Heart right ventricle (tissue), 16 donors: ENCODE measurements at places on chromosomes 4 and X.

DNA sequence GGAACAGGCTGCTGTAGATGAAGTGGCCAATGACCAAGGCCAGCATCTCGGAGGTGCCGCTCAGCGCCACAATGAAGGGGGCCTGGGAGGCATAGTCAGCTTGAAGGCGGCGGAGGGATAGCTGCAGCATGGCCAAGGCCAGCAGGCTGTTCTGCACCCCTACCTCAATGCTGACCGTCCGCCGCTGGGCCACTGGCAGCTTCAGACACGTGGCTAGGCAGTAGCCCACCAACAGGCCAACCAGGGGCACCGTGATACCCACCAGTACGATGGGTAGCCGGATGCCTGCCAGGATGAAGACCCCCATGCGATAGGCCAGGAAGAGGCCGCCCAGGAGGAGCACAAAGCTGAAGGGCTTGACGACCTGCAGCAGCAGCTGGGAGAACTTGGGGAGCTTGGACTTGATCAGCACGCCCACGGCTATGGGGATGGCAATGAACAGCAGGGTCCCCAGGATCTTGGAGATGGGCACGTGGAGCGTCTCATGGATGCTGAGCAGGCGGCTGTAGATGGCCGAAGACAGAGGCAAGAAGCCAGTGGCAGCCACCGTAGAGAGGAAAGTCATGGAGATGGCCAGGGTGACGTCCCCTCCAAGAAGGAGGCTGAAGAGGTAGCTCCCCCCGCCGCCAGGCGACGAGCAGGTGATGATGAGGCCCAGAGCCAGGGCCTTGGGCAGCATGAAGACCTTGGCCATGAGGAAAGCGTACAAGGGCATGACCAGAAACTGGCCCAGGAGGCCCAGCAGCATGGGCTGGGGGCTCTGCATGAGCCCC, 1.3 kb upstream of the UBL4A start:
- DNase-seq, result no peak

DNA sequence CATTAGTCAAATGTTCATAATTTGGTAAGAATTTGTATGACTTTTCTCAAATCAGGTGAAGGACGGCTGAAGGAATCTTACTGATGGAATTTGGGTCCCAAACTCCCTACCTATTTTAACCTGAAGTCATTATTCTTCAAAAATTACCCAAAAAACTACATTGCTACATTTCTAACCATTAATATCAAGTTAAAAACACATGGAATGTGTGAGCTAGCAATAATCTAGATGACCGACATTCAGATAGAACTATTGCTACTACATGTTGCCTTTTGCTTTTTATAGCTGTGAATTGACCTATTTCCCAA, 25.3 kb upstream of the WWC2 start:
- DNase-seq, result no peak

DNA sequence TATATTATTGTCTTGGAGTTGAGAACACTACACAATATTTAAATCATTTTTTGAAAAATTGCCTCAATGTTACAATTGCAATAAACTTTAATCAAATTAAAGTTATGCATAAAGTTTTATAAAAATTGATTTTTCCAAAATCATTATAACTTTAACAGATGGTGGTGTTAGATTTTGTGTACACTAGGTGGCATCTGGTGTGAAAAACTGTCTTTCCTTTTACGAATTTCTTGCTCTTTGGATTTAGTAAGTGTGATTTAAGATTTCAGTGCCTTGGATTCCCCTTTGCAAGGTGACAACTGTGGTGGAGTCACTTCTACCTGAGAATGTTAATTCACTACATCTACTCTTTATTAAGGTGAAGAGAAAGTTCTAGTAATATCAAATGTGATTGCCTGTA, 91.6 kb downstream of the AREG start:
- no peak for DNase-seq

DNA sequence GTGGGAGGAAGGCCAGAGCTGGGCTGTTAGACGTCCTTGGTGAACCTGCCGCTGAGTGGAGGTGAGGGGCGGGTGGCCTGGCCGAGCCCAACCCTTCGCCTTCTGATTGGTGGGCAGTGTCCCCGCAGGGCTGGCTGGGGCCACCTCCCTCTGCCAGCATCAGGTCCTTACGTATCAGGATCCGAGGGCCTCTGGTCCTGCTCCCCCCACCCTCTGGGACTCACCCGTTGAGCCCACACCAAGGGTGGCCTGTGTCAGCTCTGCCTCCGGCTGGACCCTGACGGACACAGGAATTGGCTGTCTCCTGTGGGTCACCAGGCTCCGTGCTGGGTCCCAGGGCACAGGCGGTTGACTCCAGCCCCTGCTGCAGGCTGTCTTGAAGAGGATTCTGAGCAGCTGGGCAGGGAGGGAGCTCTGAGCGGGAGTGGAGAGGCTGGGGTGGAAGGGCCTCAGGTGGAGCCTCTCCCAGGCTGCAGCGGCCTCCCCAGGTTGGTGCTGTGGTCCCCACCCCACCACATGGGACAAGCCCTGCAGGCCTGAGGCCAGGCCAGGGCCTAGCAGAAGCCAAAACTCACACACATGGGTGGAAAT, 58.4 kb upstream of the NKX1-1 start:
- no peak for DNase-seq

DNA sequence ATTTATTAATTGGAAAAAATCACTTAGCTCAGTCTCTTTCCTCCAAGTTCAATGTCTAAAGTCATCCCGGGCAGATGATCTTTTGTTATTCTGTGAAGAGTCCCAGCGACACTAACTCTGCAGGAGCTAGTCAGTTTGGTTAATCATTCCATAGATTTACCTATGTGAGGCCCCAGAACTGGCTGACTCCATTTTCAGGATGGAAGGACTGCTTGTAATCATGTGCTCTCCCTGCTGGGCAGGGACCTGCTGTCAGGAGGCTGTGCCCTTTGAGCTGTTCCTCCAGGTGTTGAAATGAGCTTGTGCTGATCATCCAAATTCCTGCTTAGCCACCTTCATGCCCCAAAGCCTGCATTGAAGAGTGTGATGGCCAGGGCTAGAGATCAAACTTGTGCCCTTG, 169.8 kb downstream of the NHS start:
- no peak for DNase-seq

DNA sequence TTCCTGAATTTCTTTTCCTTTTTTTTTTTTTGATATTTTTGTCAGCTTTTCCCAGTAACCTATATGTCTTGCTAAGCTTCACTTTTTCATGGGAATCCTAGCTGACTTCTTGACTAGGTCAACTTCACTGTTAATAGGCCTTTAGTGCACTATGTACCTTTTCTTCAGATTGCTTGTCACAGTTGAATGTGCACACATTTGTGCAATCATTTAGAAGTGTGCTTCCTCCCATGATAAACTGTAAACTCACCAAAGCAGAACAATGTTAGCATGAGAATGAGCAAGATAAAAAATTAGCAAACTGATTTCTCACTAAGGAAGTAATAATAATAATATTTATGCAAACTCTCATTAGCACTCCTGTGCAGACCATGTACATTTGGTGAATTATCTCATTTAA, 173.2 kb downstream of the PABPC4L start:
- DNase-seq, result no peak

DNA sequence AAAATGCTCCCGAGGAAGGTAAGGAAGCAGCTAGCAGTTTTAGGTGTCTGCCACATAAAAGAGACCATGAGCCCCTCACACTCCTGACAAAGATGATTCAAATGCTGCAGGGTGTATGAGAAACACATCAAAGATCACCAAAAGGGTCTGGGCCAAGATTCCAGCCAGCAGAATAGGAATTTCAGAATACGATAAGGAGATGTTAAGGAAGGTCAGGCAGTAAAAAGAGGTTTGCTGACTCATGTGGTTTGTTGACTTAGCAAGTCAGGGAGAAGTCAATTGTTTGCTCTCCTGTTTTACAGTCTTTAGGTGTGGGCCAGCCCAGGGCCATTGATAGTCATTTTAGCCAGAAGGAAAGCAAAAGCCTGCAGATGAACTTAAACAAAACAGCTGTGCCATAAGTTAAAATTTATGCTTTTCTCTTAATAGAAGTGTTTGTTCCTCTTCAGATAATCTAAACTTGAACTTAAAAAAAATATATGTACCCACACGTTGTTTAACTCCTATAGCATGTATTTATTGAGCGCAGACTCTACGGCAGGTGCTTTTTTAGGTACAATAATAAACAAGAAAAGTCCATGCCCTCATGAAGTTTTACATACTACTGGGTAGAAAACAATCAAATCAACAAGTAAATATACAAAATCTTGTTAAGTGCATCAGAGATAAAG, 115.6 kb downstream of the CAMK2D start:
- DNase-seq, result no peak

DNA sequence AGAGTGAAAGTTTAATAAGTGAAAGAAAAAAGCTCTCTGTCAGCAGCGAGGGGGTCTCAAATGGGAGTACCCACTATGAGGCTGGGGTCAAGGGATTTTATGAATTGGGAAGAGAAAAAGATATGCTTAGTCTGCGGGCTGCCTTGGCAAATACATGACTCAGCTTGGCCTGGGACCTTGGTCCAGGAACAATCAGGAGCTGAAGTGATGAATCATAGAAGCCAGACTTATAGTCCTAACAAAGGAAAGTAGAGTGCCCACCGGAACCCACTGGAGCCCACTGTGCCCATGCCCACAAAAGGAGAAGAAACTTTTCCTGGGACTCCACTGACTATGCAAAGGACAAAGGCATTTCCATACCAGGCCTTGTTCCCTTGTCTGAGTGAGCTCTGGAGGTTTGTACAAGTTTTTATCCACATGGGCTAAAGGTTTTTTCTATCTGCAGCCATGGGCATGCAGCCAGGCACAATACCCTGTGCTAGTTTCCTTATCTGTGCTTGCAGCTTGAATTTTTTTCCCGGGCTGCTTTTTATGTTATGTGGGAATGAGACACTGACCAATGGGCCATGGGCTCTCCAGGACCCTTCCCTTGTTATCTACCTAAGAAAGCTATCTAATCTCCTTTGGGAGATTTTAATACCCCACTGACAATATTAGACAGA, 201.7 kb downstream of the FAM133A start:
- DNase-seq, result no peak

GRCh38 chr4:59664771-59665170, 1535.4 kb upstream of the ADGRL3 start:
- DNase-seq, result no peak

- no peak for DNase-seq
Observed at GRCh38 chr4:165111906-165112367, 723 bp downstream of the TMEM192 start.

- peak; percentile 11 for DNase-seq
Observed at GRCh38 chr4:122041312-122041711, 89.5 kb upstream of the TRPC3 start.

- no peak for DNase-seq
Observed at GRCh38 chrX:108642273-108642628, 94.1 kb downstream of the IRS4 start.

- DNase-seq, result no peak
Observed at GRCh38 chrX:29952016-29952415, 263.3 kb upstream of the MAGEB2 start.

DNA sequence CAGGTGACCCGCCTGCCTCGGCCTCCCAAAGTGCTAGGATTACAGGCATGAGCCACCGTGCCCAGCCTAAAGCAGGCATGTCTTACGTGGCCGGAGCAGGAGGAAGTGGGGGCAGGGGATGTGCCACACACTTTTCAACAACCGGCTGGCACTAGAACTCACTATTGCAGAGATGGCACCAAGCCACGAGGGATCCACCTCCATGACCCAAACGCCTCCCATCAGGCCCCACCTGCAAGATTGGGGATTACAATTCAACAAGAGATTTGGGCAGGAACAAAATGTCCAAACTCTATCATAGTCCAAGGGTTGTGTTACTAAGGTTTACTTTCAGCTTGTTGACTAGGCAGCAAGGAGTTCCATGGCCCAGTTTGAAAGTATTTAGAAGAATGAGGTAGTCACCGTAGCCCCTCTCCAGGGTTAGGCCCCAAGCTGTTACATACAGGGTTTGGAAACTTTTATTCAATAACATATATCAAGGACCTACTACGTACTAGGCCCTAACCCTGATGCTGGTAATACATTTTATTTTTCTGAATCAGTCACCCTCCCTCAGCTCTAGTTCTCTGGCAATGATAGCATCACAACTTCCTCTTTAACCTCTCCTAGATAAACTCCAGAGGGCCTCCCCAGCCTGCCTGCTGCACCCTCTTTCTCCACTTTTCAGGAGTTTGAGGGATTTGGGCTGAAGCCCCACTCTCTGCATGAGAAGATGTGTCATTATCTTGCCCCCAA, 18.0 kb upstream of the TBC1D14 start:
- DNase-seq, result no peak

- DNase-seq, result no peak
Observed at GRCh38 chr4:87527431-87528220, 1.6 kb downstream of the SPARCL1 start.

- no peak for DNase-seq
Observed at GRCh38 chr4:123339507-123340380, 56.9 kb upstream of the SPRY1 start.

DNA sequence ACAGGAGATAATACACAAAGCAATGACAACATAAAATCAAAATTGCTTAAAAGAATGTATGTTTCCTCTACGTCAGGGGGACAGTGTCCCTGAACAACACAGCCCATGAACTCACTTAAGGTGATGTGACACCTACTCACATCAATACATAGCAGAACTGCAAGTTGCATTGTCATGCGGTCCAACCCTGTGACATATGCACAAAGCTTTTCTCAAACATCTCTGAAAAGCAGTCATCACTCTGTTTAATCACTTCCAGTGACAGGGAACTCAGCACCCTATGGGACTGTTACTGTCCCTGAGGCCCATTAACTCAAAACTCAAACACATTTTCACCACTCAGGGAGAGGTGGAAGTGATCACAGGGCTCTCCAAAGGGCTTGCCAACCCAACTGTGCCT, 2.4 kb downstream of the STX18 start:
- DNase-seq, result no peak

DNA sequence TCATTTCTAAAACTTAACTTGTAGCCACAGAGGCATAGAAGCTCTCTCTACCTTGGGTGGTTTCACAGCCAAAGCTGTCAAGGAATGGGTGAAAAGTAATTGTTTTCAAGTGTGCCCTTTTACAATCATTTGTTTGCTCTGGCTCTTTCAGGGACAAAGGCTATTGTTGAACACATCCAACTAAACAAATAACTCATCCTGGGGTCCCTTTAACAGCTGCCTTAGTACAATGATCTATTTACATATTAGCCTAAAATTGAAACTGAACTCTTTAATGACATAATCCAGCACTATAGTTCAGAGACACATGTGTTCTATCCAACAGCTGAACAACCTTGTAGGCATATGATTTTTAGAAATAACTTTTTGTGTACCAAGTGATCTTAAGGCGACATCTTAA, 3.7 kb downstream of the HHIP start:
- DNase-seq, result no peak

GRCh38 chrX:21708116-21708515, 49.8 kb downstream of the SMPX start:
- no peak for DNase-seq
